Glutamatergic neuron (in vitro differentiated cells): ENCODE measurements at places on chromosomes 5 and 9. TPM values are rescaled to one million over a fixed set of nuclear protein-coding genes. Genes with fewer than 3 reads are reported as not detected.
A peak's percentile ranks its signal among the peaks of the same experiment; 100 is the strongest.

STPG3 gene
- total RNA-seq: not detected

GRIA1 gene
- total RNA-seq: not detected

DNA sequence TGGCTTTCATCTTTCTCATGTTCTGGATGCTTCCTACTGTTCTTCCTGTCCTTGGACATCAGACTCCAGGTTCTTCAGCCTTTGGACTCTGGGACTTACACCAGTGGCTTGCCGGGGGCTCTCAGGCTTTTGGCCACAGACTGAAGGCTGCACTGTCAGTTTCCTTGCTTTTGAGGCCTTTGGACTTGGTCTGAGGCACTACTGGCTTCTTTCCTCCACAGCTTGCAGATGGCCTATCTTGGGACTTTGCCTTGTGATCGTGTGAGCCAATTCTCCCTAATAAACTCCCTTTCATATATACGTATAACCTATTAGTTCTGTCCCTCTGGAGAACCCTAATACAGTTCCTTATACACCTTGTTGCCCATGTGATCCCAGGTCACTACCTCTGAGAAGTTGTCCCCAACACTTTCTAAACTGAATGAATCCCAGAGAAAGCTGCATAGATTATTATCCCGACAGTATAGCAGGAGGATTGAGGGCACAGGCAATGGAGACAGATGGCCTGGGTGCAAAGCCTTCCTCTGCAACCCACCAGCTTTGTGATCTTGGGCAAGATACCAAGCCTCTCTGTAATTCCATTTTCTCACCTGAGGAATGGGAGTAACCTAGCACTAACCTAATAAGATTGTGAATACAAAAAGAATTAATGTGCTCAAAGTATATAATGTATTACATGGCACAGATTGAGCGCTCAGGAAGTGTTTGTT is 449.6 kb upstream of the BRINP1 start:
- no peak for DNase-seq

DNA sequence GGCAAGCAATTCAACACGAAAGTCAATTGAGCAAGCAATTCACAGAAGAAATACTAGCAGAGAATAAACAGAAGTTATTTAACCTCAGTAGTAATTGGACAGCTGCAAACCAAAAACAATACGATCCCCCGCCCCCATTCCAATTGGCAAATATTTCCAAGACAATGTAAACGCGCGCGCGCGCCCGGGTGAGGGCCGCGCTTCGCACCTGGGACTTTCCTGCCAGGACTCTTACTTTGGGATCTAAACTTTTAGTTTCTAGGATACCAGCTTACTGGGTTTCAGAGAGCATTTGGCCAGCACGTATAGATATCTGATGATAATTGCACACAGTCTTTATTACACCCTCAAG is 8.6 kb downstream of the RUFY1 start:
- peak; percentile 37 for DNase-seq
